HFFc6 (cell line): ENCODE measurements at places on chromosomes 11 and 22. TPM values are rescaled to one million over a fixed set of nuclear protein-coding genes. Genes with fewer than 3 reads are reported as not detected.
A peak's percentile ranks its signal among the peaks of the same experiment; 100 is the strongest.

The ABCG4 gene
- 0.07 to 0.17 TPM (median 0.09 TPM) in 3 replicates for total RNA-seq

GRCh38 chr22:39029227-39029626 is 8.3 kb downstream of the APOBEC3D start:
- H3K36me3 ChIP-seq: no peaks in the 10 kb centered on the region
- no peaks in the 10 kb centered on the region for H3K4me1 ChIP-seq
- no peak overlapping the region for H3K4me3 ChIP-seq

DNA sequence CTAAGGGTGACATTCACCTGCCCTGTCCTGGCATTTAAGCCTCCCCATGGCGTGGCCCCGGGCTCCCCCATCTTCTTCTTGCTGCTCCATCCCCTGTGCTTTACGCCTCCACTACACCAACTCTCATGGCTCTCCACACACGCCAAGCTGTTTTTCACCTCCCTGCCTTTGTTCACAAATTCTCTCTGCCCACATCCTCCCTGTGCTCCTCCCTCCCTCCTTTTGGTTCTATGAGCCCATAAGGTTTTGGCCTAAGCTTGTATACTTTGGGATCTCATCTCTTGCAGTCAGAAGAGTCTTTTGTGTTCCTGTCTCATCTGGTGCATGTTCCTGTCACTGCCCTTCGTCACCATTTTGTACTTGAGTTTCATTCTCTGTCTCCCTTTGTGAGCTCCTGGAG is 4.6 kb upstream of the DNAL4 start:
- peaks cover 43% of the 10 kb centered on the region for H3K4me1 ChIP-seq
- H3K4me3 ChIP-seq: no peak overlapping the region
- H3K27me3 ChIP-seq: peaks cover 3% of the 10 kb centered on the region
- DNase-seq: no peak
- no peak overlapping the region for H3K27ac ChIP-seq
- H3K36me3 ChIP-seq: no peaks in the 10 kb centered on the region; the same call in 1 of the 2 replicates

DNA sequence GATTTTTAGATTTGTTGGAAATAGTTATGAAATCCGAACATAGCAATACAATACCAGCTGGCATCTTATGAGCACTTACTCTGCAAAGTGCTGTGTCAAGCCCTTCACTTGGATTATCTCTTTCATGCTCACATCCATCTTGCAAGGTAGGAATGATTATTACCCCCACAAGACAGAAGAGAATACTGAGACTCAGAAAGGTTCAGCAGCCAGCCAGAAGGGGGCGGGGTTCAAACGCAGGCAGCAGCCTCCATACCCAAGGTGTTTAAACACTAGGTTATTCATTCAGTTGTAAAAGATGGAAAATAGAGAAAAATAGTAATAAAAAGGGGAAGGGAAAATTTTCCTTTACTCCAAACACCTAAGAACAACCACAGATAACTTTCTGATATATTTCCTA is 158.5 kb downstream of the CCDC34 start:
- H3K4me3 ChIP-seq: no peak overlapping the region
- DNase-seq: no peak
- no peaks in the 10 kb centered on the region; the same call in 1 of the 2 replicates for H3K36me3 ChIP-seq
- no peak overlapping the region for H3K27ac ChIP-seq
- peaks cover 2% of the 10 kb centered on the region for H3K27me3 ChIP-seq

- H3K36me3 ChIP-seq: 0 out of 2 replicates have a peak, but pooled peaks cover 7% of the 10 kb centered on the region
- no peak overlapping the region for H3K4me3 ChIP-seq
- H3K27ac ChIP-seq: no peak overlapping the region
- H3K27me3 ChIP-seq: peaks cover 4% of the 10 kb centered on the region
- no peak for DNase-seq
Measured at GRCh38 chr11:76615950-76616349, 54.6 kb downstream of the LRRC32 start.

- peaks cover 1% of the 10 kb centered on the region; the same call in 1 of the 2 replicates for H3K27me3 ChIP-seq
- no peak overlapping the region for H3K4me3 ChIP-seq
- peak; percentile 2 for DNase-seq
- H3K4me1 ChIP-seq: peaks cover 32% of the 10 kb centered on the region
- H3K36me3 ChIP-seq: peaks cover 40% of the 10 kb centered on the region
- peak overlapping the region; percentile 22; the same call in 1 of the 2 replicates for H3K27ac ChIP-seq
Measured at GRCh38 chr11:73087730-73088129, 54.4 kb downstream of the FCHSD2 start.

DNA sequence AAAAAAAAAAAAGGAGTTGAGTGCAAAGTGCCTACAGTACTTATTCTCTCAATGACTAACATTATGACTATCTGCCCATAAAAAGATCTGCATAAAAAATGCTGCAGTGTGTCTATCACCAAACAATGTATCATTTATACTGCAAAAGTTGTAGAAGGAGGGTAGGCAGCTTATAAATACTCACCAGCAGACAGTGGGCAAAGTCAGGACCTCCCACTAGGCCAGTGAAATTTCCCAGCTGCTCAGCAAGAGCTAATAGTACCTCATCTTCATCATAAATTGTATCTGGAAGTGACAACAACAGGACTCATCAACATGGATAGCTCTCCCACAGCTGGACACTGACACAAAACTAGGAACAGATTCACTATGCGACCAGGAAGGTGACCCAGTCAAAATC is 1.6 kb downstream of the PPP2R1B start:
- DNase-seq: peak; percentile 43
- peak overlapping the region; percentile 87 for H3K27ac ChIP-seq
- H3K4me3 ChIP-seq: peak overlapping the region; percentile 91
- H3K27me3 ChIP-seq: 0 out of 2 replicates have a peak, but pooled peaks cover 2% of the 10 kb centered on the region
- H3K4me1 ChIP-seq: peaks cover 43% of the 10 kb centered on the region
